ENCODE measurements at places on chromosomes 5 and 9. TPM values are rescaled to one million over a fixed set of nuclear protein-coding genes. Genes with fewer than 3 reads are reported as not detected.

The GADD45G gene
- 15.1 TPM for total RNA-seq

The ADGRD2 gene
- total RNA-seq: not detected

The DOCK8 gene
- 160 TPM for total RNA-seq

The PHYKPL gene
- total RNA-seq: 86.9 TPM

- DNase-seq: peak; percentile 66
These were observed 56.4 kb downstream of the NEURL1B start for GRCh38 chr5:172697123-172698121.

GRCh38 chr5:172959824-172960799, 888 bp downstream of the RPL26L1 start:
- no peak for DNase-seq

DNA sequence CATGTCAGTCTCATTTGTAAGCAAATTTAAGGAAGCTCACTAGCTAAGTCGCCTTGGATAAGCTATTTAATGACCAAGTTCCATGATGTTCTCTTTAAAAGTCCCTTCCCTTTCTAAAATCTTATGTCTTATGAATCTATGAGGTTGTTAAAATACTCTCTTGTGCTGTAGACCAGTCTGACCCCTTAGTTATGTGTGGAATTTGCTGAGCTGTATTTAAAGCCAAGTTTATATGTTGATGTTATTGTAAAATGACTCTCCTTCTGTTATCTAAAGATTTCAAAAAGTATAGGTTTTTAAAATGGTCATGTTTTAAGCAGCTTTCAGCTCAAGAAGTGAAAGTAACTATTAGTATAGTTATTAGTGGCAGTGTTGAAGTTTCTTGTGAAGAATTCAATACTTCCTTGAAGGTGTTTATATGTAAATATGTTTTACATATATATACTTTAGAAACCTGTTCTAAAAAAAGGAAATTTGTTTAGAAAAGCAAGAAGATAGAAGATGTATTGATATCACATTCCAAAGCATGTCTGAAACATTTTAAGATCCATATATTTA, 92.2 kb downstream of the CDC42SE2 start:
- no peak for DNase-seq

- no peak for DNase-seq
These were observed 7.3 kb upstream of the TCF7 start for GRCh38 chr5:134106991-134107701.

DNA sequence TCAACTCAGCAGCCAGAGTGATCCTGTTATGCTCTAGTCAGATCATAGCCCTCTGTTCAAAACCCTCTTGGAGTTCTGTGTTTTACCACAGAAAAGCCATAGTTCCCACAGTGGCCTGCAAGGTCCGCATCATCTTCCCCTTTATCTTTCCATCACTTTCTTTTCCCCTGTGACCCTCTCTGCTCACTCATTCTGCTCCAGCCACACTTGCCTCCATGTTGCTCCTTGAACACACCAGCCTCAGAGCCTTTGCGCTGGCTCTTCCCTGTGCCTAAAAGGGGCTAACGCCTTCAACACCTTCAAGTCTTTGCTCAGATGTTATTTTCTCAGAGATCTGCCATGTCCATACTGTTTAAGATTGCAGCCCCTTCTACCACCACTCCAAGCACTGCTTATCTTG, 26.3 kb downstream of the CSF2 start:
- no peak for DNase-seq

DNA sequence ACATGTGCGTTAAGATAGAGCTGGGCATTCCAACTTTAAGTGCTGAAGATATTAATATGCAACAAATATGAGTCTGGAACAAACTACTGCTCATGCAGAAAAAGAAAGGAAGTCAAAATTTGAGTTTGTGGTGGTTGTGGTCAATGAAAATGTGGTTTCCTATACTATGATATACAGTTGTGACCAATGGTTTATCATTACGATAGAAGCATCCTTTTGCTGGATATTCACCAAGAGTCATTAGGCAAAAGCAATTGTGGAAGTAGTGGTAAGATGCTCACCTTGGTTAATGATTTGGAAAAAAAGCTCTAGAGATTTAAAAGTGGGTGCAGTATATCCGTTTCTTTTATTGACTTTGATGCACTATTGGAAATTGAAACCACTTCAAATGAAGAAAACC, 1007.0 kb downstream of the NR2F1-AS1 start:
- no peak for DNase-seq

DNA sequence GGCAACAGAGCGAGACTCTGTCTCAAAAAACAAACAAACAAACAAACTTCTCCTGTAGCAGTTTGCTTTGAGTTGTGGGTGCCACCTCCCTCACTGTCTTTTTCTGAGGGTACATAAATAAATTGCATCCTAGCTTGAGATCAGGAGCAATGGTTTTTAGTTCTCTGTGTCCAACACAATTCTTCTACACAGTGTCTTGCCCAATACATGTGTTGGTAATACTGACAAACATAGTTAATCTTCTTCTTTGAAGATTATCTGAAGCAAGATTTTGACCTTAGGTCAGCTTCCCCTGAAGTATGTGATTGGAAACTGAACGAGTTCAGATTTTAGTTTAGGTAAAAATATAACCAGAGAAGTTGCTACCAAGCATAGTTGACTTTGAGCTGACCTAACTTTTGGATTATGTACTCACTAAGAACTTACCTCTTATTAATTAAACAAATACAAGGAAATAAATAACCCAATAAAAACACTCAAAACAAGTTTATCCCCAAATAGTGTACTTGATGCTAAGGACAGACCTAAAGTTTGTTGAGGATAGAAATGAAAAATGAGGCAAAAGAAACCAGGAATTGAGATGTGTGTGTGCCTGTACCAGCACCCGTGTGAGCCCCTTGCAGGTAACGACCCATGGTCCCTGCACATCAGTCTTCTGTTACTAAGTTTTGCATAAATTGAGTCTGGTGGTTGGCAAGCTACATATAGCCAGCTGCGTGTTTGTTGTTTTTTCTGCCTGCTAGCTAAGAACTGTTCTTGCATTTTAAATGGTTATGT, 16.2 kb downstream of the TJP2 start:
- no peak for DNase-seq

DNA sequence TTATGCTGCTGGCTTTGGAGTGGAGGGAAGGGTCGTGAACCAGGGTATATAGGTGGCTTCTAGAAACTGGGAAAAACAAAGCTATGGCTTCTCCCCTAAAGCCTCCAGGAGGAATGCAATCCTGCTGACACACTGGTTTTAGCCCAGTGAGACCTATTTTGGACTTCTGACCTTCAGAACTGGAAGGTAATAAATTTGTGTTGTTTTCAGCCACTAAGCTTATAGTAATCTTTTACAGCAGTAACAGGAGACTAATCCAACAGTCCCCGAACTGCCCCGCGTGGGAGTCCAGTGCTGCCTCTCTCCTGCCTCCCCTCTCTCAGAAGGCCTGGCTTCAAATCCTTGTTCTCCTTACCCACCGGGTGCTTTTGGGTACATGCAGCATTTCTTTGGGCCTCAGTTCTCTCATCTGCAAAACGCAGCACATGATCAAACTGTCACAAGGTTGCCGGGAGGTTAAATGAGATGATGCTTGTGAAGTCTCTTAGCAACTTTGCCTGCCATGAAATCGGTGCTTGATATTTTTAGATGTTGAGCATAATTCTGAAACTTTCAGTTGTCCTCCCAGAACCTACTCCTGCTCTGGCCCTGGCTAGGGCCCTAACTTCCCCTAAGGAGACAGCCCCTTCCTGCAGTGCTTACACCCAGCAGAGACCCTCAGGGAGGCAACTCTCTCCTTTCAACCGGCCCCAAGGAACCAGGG, 127.3 kb upstream of the BOD1 start:
- no peak for DNase-seq

GRCh38 chr5:178826216-178826615, 33.5 kb upstream of the ZNF354B start:
- no peak for DNase-seq

DNA sequence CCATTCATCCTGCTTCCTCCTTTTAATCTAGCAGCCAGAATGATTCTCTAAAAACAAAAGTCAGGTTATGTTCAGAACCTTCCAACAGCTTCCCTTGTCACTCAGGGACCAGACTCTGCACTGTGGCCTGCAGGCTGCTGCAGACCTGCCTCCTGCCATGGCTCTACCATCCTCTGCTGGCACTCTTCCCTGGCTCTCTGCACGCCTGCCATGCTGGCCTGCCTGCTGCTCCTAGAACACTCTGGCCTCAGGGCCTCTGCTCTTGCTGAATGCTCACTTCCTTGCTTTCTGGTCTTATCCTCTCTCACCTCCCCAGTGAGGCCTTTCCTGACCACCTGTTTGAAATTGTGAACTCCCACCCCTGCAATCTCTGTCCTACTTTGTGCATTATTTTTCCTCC, 149.4 kb downstream of the CD180 start:
- no peak for DNase-seq

DNA sequence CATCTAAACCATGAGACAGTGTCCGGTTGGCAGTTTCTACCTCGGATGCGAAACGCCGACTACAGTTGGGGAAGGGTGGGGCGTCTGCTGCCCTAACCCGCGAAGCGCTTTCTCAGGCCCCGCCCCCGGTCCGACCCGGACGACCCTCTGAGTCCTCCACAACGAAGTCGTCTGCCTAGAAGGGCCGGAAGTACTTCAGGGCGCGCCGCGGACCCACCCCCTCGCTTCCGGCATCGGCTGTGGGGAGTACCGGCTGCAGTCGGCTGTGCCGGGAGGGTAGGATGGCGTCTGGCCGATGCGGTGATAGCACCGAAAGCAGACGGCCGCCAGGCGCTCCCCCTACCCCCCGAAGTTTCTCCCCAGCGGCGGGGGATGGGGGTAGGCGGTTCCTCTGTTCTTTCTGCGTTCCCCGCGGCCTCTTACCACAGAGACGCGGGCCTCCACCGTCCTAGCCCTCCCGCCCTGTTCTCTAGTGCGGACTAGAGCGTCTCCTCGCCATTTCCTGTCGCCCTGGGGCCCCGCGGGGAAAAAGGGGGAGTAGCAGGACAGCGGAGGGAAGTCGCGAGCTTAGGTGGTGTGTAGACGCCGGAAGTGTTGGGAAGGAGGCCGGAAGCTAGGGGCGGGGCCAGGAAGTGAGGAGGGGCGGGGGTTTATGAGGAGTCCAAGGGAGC, at the start of gene TRIM41:
Gene TRIM41 (plus strand): TSS at position 224 of the 671 bp plus-strand sequence. CDS start 719 bp downstream, outside the sequence.
- DNase-seq: peak; percentile 93

All from T-helper 17 cell (primary cell).